Left renal pelvis (tissue), 4 donors: ENCODE measurements at places on chromosomes 5 and 9. TPM values are rescaled to one million over a fixed set of nuclear protein-coding genes. Genes with fewer than 3 reads are reported as not detected.

DNA sequence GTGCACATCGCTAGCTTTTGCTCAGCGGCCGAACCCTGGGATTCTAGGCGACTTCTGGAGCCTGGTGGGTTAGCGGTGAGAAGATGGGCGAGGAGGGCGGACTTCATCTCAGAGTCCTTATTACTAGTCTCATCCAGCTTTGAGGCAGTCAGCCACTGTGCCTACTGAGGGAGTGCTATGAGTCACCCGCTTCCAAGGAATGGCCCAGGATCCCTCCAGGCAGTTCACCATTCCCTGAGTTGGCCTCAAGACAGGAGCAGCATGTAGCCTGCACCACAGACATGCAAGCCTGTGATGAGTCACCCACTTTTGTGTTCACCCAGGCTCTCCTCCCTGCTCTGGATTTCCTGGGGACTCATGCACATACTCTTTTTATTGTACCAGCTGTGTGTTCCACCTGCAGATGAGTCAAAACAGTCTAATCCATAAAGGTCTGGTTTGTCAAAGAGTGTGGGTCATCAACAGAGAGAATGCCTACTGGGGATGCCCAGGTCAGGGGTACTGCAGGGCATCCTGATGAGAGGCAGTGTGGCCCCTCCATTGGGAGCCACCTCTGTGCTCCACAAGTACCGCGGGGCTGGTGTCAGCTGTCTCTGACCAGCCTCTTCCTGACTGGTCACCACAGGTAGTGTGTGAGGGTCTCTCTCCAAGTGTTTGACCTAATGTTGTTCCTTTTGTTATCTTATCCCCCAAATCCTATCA is 20.2 kb downstream of the SLC22A5 start:
- DNase-seq, result no peak

DNA sequence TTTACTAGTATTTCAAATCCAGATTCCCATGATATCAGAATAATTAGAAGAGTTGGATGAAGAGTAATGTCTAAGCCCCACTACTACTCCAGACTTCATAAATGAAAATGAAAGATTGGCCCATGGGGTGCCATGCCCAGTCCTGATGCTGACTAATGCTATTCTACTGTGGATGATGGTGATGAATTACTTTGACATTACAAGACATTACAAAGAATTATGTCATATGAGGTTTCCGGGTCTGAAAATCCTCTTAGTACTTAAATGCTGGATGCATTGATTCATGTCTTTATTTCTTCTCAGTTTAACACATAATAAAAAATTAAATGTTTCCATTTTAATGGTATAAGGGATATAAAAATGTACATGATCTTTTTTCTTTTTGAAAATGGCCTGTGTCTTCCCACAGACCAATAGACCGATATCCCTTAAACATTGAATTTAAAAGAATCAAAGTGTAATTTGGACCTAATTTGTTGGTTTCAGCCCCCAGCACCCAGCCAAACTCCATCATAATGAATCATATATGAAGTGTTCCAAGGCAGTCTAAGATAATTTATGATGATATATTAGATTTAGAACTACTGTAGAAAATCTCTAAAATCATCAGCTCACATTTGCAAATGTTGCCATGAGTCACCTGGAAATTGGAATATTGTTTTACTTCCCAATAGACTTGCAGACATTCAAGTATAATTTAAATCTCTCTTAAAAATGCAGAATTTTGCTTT is 223.6 kb upstream of the SGCD start:
- no peak for DNase-seq

- DNase-seq, result no peak
Measured at GRCh38 chr9:74125941-74126340, 371.2 kb upstream of the RORB start.

DNM1 gene
- polyA plus RNA-seq, result 67.8 TPM

TARS1 gene
- 142 TPM for polyA plus RNA-seq

- no peak for DNase-seq
Measured at GRCh38 chr5:180360078-180360957, 7.2 kb upstream of the GFPT2 start.

OCLN gene
- polyA plus RNA-seq, result 44.2 TPM

C5orf58 gene
- polyA plus RNA-seq, result not detected

GRCh38 chr5:157345485-157345884 is 79.6 kb downstream of the CYFIP2 start:
- DNase-seq, result no peak

DNA sequence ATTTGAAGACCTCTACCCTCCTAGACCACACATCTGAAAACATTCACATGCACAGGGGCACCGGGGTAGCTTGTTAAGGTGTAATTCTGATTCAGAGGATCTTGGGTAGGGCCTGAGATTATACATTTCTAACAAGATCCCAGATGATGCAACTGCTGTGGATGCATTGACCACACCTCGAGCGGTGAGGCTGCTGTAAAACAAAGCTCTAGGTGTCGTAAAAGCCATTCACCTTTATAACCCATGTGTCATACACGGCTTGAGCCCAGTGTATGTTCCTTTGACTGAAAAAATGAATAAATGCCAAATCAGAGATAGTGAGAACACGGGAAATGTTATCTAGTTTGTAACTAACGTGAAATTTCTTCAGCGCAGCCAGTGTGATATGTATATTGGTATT is 1578.2 kb upstream of the WWC1 start:
- DNase-seq, result no peak

DNA sequence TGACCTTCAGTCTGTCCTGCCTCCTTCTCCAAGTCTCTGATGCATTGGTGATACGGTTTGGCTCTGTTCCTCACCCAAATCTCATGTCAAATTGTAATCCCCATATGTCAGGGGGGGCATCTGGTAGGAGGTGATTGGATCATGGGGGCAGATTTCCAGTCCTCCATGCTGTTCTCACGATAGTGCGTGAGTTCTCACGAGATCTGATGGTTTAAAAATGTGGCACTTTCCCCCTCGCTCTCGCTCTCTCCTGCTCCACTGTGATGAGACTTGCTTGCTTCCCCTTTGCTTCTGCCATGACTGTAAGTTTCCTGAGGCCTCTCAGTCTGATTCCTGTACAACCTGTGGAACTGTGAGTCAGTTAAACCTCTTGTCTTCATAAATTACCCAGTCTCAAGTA is 14.7 kb upstream of the ANKRD34B start:
- DNase-seq, result no peak

ENC1 gene
- 74.6 TPM for polyA plus RNA-seq

DNA sequence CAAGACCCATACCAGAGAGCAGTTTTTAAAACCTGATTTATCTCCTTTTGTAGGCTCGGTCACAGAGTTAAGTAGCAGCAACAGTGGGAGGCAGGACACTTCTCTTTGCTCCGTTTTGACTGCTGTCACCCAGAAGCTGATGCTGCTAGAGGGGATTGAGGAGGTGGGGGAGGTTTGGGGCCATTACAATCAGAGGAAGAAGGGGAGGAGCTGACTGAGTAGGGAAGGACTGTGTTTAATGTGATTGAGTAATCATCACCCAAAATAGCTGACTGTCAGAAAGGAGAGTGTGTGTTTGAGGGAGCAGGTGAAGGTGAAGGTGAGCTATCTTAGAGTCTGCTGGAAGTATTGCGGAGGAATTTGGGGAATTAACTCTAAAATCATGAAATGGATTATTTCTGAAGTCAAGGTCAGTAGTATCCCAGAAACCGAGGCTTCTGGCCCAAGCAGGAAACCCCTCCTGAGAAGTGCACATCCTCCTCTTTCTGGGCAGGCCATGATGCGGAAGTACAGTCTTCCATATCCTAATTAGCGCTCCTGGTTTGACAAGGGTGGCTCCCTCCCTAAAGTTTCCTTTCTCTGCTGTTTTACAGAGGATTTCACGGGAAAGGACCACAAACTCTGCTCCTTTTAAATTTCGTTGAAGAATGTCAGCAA is 214.9 kb downstream of the PLK2 start:
- no peak for DNase-seq

DNA sequence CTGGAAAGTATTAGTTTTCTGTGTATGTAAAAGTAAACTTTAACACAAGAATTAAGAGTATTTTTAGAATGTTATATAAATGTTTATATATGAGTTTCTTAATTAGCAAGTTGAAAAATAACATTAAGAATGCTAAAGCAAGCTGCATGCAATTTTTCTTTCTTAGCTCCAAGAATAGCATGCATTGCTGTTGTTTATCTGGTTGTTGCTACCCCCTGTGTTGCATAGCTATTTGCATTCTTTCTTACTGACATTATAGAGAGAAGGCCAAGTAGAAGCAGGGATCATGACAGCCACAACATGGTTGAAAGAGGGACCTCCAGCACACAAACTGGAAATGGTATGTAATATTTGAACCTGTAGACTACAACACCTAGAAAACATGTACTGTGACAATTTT is 94.8 kb downstream of the ERCC6L2 start:
- DNase-seq, result no peak

MAN2A1 gene
- 82.6 TPM for polyA plus RNA-seq

RASGRF2 gene
- polyA plus RNA-seq, result 1.8 TPM

- no peak for DNase-seq
Measured at GRCh38 chr5:82244854-82245635, 33.1 kb downstream of the RPS23 start.

GRCh38 chr9:21317956-21318923 is 13.1 kb upstream of the IFNA5 start:
- peak; percentile 31 for DNase-seq

PFN3 gene
- polyA plus RNA-seq, result 2.6 TPM

PIP5K1B gene
- polyA plus RNA-seq, result 6.2 TPM

SPATA31E1 gene
- polyA plus RNA-seq, result not detected

DNA sequence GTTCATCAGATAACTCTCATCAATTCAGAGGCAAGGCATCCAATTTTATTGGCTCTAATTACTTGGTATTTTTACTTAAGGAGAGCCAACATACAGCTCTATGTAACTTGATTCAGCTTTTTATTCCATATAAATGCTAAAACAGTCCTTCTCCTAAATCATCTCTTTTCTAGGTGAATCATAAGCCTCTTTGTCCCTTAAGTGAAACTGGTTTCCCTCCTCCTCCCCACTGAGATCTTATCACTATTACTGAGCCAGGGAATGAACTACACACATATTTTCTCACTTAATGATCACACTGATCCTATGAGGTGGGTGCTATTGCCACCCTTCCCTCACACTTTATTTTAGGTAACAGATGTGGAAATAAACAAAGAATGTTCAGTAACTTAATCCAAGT is 1143.8 kb downstream of the MAT2B start:
- DNase-seq, result no peak

GABRA1 gene
- polyA plus RNA-seq, result not detected

GRCh38 chr5:169801324-169801777 is 164.3 kb downstream of the DOCK2 start:
- no peak for DNase-seq

DNA sequence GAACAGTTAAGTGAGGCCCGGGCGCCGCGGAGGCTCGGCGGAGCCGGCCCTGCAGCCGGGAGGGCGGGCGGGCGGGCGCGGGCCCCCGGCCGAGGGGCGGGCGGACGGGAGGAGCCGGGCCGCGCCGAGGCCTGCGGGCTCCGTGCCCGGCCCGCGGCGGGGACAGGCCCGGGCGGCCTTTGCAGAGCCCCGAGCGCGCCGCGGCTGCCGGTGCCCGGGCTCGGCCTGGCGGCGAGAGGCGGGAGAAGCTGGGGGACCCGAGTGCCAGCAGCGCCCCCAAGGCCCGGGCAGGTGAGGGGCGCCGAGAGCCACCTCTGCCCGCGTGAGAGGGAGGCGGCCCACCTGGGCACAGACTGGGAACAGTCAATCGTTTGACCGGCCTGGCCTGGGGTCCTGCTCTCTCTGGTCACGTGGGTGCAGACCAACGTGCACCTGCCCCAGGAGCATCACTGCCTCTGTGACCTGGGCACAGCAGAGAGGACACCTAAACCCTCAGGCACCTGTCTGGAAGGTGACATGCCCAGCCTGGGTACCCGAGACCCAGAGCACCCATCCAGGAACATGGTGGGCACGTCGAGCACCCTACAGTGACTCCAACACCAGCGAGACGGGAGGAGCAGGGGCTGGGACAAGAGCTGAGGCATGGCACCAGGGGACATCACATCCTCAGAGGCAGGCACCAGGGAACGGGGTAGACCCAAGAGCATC is 531 bp downstream of the MVB12B start:
- no peak for DNase-seq

- DNase-seq, result no peak
Measured at GRCh38 chr5:24571302-24571701, 73.5 kb downstream of the CDH10 start.

- no peak for DNase-seq
Measured at GRCh38 chr5:28808967-28809810, 1770.8 kb upstream of the CDH9 start.

DNA sequence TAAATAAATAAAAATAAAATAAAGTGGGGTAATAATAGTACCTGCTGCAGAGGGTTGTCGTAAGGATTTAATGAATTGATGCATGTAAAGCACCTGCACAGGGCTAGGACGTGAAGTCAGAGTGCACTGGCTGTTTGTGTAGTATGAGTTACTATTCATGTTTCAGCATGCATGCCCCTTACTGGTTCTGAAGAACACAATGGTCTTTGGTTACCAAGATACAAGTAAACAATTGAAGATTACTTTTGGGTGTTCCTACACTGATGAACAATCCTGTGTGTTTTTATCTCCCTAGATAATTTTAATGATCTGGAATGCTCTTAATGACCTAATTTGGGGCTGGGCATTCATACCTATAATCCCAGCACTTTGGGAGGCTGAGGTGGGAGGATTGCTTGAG is 23.2 kb upstream of the PRRC2B start:
- no peak for DNase-seq

- DNase-seq, result no peak
Measured at GRCh38 chr5:67510204-67510603, 313.6 kb upstream of the CD180 start.
